ENCODE measurements at places on chromosomes 5 and 9.

- DNase-seq = no peak
Measured at GRCh38 chr5:39478863-39479262, 54.1 kb upstream of the DAB2 start.

GRCh38 chr9:100070104-100071041 lies 28.4 kb downstream of the ERP44 start:
- no peak for DNase-seq

- DNase-seq = no peak
Measured at GRCh38 chr5:77374686-77375085, 117.4 kb downstream of the WDR41 start.

GRCh38 chr5:95668216-95668615 lies 14.6 kb downstream of the SPATA9 start:
- no peak for DNase-seq

DNA sequence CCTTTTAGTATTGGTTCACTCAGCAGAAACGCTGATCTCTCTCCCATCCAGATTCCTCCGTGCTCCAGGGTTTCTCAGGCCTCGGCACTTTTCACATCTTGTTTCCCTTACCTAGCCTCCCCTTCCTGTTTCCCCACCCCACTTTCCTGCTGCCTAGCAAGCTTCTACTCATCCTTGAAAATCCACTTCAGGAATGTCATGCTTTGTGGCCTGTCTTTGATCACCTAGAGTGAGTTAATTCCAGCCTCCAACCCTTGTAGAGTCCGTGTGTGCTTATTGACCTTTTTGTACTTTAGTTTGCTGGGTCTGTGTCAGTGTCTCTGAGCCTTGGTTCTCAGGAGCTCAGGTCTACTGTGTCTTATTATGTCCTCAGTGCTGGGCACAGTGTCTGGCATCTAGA lies 116.6 kb downstream of the AOPEP start:
- DNase-seq = no peak

DNA sequence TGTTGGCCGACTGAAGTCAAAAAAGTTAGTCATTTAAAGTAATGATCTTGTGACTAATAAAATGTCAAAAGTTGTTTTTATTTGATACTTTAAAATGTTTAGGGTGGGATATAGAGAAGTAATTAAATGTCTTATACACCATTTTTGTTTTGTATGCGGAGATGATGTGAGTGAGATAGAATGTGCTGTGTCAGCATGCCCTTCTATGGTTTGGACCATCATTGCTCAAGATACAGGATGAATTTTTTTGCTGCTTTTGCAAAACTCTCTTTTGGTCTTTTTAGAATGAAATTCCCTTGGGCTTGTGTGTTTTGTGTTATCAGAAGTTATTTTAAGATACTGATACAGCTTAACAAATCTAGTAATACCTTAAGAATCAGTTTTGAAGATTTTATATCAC lies 12.5 kb downstream of the SRFBP1 start:
- DNase-seq = no peak

- no peak for DNase-seq
Measured at GRCh38 chr5:98755406-98755805, 18.1 kb upstream of the RGMB start.

- DNase-seq = no peak
Measured at GRCh38 chr9:110327716-110328115, 9.9 kb downstream of the TXNDC8 start.

GRCh38 chr9:84949971-84950370 lies 280.4 kb downstream of the NTRK2 start:
- no peak for DNase-seq

GRCh38 chr5:88716101-88716500 lies 166.9 kb downstream of the MEF2C start:
- no peak for DNase-seq

DNA sequence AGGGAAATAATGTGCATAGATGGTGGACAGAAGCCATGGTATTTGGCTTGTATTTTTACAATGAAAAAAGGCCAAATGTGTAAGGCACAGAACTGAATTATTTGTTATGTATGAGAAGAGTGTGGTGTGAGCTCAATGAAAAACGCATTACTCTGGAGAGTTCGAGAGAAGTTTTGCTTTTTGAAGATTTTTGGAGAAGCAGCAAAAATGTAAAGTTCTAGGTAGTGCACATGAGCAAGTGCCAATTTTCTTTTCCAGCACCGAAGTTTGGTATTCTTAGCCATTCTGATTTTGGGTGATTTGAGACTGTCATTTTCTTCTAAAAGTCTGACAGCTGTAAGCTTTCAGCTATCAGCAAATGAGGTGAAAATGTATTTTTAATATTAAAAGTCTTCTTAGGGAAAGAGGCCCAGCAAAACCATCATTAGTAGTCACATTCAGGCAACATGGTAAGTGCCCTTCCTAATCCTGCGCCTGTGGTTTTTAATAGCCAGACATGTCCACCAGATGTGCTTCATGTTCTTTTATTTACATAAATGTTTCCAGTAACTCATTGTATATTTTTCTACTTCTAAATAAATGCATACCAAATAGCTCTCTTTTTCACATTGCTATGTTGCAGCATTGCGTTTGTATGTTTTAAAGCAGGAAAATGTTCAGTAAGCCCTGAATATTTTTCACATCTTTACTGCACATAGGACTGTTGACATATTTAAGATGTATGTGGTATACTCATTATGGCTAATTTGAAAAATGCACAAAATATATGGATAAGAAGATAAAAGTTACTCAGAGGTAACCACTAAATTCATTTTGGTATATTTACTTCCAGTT lies 50.4 kb downstream of the RASGRF2 start:
- DNase-seq = no peak

DNA sequence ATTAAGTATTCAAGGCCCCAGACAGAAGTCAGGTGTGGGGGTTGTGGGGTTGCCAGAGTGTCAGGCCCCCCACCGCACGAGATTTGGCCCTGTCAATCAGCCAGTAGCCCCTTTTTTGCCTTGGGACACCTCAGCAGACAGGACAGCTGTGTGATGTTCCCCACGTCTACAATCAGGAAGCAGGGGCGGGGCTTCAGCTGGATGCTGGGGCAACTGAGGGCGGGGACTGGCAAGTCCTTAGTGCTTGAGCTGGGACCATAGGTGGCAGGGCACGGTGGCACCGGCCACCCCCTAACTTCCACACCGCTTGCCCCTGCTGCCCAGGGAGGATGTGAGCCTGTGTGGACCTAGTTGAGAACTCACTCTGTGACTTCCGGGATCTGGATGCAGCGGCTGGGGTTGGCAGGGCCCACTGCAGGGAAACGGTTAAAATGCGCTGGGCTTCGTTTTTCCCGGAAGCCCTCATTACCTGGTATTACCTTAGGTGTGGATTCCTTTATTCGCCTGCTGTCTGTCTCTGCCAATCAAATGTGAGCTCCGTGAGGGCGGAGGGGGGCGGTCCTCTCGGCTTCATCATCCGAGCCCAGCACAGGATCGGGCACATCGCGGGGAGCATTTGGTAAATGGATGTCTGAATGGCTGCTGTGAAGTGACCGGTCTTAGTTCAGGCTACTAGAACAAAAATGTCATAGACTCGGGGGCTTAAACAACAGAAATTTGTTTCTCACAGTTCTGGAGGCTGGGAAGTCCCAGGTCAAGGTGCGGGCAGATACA lies 7.5 kb upstream of the GTF3C5 start:
- DNase-seq = no peak

DNA sequence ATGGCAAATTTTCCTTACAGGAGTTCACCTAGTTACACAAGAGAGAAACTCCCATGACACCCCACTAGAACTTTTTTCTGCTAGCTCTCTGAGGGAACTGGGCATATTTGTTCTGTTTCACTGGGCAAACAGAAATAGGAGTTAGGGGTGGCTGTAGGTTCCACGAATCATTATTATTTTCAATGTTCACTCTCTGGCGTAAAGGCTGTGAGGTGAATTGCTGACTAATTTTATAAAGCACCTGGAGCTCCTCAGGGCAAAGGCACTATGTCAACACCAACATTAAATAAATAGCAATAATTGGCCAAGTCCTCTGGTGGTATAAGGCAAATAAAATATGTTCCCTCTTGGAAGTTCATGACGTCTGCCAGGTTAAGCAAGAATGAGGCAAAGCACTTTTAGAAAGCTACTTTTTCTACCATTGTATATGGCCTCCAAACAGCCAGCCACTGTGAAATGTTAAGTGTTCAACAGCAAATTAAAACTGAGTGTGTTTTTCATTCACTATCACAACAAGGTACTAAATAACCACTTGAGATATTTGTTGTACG lies 344.6 kb downstream of the PDE4D start:
- DNase-seq = no peak

GRCh38 chr5:71587766-71588532 lies 809 bp downstream of the MCCC2 start:
- no peak for DNase-seq

- DNase-seq = peak; percentile 82
Measured at GRCh38 chr9:35616681-35617459, 1.3 kb downstream of the CD72 start.

GRCh38 chr5:41539454-41539853 lies 29.1 kb upstream of the PLCXD3 start:
- no peak for DNase-seq

DNA sequence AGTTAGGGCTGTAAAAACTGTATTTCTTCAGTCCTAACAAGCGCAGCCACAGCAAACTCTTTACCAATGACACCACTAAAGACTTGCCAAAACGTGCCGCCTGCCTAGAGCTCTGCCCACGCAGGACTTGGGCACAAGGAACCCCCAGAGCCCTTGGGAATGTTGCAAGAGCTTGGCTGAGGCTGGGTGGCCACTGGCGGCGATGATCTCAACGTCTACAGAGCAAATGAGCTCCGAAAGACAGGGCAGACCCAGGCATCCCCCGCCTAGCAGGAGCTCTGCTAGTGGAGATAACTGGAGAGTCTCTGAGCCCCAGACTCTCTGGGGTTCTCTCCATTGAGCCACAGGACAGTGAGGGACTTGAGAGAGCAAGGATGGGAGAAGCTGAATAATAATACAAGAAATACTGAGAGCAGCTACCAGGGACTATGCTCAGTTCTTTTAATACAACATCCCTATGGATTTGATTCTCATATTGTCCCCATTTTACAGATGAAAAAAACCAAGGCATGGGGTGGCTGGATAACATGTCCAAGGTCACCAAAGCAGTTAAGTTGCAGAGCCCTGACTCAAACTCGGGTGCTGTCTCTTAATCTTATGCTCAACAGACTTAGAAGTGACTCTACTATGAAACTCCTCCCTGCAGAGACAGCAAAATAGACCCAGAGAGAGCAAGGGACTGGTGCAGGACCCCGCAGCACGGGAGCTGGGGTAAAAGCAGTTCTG lies 32.5 kb downstream of the SHB start:
- no peak for DNase-seq

DNA sequence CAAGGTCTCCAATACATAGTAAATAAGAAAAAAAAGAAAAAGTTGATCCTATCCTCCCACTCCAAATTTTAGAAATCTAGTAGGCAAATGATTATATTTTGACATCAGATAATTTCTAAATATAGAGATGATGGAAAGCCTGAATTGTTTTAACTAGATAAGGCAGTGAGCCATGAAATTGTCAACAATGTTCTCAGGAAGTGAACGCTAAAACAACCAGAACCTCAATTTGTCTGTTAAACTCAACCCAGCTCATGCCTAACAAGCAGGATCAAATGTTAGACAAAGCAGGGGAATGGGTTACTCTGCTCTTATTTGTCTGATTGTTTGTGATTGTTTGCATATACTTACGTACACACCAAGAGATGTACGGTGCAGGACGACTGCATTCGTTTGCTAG lies 49.2 kb downstream of the ESM1 start:
- no peak for DNase-seq

GRCh38 chr9:73810585-73811215 lies 659.0 kb downstream of the ANXA1 start:
- no peak for DNase-seq

Measured in B cell (primary cell).